ENCODE measurements at places on chromosomes 12 and 14. TPM values are rescaled to one million over a fixed set of nuclear protein-coding genes. Genes with fewer than 3 reads are reported as not detected.

GRCh38 chr14:38837343-38838048 is 265.5 kb downstream of the SEC23A start:
- DNase-seq, result no peak

- peak; percentile 48 for DNase-seq
These were observed 24.1 kb upstream of the PLEKHG3 start for GRCh38 chr14:64680013-64680713.

GRCh38 chr12:47281667-47282171 is 202.0 kb upstream of the AMIGO2 start:
- no peak for DNase-seq

DNA sequence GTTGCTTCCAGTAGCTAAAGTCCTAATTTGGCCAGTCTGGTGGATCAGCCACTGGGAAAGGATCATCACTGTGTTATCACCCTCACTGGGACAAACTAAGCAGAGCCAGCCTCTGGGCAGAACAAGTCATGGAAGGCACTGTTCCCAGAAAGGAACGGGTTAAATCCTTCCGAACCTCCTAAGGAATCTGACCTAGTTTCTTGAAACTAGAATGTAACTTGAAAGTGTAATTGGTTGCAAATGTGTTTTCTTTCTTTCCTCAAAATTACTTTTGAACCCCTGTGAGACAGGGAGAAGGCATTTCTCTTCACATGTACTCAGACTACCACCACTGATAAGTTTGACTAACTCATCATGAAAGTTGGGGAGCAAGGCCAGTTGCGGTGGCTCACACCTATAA is 18.7 kb upstream of the KICS2 start:
- no peak for DNase-seq

DNA sequence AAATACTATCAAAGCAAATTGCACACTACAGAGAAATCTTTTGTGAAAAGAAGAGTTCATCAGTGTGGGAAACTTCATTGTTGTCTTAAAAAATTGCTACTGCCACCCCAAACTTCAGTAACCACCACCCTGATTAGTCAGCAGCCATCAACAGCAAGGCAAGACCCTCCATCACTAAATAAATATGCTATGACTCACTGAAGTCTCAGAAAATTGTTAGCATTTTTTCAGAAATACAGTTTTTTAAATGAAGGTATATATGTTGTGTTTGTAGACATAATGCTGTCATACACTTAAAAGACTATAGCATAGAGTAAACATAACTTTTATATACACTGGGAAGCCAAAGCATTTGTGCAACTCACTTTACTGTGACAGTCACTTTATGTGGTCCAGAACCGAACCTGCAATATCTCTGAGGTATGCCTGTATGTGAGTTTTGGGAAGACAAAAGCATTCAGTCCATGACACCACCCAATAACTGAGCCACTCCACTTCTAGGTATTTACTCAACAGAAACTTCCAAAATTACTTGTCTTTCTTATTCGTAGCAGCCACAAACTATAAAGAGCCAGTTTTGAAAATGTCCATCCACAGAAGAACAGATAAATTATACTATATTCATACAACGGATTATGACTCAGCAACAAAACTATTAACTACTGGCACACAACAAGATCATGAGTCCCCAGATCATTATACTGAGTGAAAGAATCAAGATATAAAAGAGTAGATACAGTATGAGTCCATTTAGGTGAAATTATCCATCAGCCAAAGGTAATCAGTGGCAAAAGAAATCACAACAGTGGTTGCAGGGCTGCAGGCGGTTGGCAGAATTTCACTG is 649.6 kb downstream of the BCL11B start:
- no peak for DNase-seq

SLC35E3 gene
- total RNA-seq, result 5.9 TPM
